ENCODE measurements at places on chromosomes 1 and 21. TPM values are rescaled to one million over a fixed set of nuclear protein-coding genes. Genes with fewer than 3 reads are reported as not detected.
A peak's percentile ranks its signal among the peaks of the same experiment; 100 is the strongest.

CCDC24 gene
- 5.4 TPM for total RNA-seq

DNA sequence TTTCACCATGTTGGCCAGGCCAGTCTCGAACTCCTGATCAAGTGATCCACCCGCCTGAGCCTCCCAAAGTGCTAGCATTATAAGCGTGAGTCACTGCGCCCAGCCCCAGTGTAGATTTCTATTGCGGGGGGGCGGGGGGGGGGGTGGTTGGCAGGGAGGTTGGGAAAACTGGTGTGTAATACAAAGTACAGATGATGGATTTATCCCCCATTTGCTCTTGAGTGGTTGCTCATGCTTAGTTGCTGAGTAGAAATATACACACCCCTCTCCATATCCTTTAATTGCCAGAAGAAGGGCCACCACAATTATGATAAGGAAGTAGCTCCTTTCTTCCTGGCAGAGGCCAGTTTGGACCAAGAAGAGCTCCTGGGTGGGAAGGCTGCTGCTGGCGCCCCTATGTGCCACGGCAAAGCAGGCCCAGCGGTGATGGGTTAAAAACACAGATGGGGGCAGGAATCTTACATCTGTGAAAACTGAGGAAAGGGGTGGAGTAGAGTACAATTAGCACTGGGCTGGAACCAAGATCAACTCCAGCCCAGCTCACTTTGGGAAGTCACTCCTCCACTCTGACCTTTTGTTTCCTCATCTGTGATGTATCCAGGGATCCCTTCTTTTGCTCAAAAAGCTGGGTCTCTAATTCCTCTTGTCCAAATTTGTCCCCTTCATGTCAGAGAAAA, 55.2 kb downstream of the MRPL37 start:
- DNase-seq: no peak

- no peak for DNase-seq
These were observed 13.6 kb upstream of the DDX59 start for GRCh38 chr1:200683298-200683697.

TMEM82 gene
- total RNA-seq: not detected

SLC35F3 gene
- total RNA-seq: not detected

RBP7 gene
- 15.2 TPM for total RNA-seq

DNA sequence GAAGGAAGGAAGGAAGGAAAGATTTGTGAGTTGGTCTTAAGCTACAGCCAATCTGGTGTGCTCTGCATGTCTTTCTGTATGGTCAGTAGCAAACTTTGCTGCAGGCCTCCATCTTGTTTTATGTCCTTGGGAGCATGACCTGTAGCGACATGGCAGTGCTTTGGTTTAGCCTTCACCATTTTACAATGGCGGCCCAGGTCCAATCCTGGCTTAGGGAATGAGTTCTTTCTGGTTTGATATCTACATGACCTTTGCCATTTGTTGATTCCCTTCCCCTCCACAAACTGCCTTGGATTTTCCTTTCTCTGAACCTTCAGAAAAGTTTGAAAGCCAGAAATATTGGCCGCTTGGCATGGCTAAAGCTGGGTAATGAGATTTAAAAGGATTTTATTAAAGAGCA, 30.5 kb upstream of the TSPEAR start:
- peak; percentile 9 for DNase-seq

DNA sequence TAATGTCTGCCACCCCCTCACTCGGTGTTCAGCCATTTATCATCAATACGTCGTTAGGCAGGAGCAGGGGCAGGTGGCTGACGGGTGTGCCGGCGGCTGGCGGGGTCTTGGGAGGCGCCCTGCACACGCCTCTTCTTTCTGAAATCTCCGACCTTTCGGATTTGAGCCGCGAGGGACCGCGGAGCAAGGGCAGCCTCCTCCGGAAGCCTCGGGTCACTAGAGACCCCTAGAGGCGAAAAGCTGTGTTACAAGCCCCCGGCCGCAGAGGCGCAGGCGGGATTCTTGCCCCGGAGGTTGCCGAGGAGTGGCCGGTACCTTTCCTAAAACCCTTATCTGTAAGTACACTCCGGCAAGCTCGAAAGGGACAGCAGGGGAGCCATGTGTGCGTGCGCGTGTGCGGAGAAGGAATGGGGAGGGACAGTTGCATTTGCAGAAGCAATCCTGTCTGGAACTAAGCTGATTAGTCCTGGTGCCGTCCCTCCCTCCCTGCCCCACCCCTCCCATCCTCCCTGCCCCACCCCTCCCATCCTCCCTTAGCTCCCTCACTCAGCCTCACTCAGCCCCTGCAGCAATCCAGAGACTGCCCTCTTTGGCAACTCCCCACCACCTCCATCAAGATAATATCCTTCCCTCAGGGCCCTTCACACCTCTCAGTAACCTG, 11.0 kb downstream of the BRINP2 start:
- peak; percentile 77 for DNase-seq

DNA sequence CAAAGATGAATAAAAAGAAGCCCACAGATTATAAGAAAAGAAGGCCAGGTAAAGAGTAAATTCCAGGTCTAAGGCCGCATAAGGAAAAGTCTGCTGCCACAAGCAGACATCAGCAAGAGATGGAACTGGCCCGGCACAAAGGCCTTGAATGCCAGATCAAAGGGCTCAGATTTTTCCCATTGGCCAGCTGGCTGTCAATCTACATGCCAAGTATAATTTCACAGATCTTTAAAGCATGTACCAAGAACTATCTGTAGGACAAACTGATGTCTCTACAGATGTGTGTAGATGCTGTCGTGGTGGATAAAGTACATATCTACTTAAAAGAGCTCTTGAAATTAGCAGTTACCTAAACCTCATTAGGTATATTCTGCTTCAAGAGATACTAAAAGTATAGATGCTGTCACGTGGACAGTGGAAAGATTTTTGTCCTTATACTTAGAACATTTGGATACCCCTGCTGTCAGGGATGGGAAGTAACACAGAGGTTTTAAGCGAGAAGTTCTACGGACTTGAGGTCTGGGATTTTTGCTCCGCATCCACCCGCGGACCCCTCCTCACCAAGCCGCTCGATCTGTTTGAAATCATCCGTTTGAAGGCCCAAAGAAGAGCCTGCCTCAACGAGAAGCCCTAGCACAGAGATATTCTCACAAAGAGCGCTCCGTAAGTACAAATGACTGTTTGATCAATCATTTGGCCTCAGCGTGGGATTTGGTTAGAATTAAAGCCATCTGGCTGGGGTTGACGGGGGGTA, 10.1 kb downstream of the GLIS1 start:
- no peak for DNase-seq

- DNase-seq: no peak
These were observed 21.5 kb downstream of the NPHP4 start for GRCh38 chr1:5970610-5971273.

- no peak for DNase-seq
These were observed 2.9 kb upstream of the RBBP5 start for GRCh38 chr1:205124726-205125125.

KDM5B gene
- 67.9 TPM for total RNA-seq

DNA sequence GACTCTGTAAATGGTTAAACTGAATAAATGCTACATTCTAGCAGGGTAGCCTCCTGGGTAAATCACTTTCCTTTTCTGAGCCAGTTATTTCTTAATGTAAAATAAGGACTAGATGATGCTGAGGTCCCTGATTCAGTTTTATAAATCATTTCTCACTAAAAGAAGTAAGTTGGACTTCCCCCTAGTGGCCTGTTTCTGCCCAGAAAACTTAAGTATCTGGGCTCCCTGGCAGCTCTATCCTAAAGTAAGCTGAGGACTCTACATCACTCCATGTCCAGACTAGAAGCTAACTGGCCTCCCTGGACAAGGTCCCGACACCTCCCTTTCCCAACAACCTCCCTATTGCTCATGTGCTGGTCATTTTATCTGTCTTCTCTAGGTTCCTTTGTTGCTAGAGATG, 3.0 kb downstream of the GPN2 start:
- DNase-seq: no peak

OVAAL gene
- total RNA-seq: not detected

DNA sequence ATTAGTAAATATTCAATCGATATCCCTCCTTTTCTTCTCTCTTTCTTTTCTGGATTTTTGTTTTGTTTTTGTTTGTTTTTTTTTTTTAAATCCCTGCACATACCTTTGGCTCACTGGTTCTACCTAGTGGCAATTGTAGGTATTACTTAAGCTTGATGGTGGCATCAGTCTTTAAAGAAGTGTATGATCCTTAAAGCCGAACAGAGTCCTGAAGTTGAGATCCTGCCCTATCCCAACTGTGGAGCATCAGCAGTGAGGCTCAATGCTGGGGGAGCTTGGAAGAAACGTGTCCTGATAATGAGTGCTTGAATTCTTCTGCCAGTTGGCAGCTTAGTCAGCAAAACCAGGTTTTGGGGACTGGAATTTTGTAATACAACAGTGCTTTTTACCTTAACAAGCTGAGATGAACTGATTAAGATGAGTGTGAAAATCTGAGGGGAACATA, 60.8 kb downstream of the FASLG start:
- no peak for DNase-seq

DNA sequence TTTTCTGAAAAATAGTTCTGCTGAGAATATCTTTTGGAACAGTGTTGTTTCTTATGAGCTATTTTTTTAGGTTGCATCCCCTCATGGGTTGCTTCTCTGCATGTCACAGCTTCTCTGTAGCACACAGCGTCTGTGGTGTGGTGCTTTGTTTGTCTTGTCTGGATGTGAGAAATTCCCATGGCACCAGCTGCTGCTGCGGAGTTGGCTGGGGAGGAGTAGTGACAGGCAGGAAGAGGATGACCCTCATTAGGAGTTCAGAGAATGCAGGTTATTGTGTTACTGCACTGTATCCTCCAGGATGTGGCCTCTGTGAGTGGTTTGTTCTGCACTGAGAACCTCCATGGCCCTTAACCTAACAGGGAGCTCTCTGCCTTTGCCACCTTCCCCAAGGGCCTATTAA, 64.8 kb downstream of the TSEN15 start:
- no peak for DNase-seq

- DNase-seq: no peak
These were observed 62.8 kb upstream of the NGF start for GRCh38 chr1:115400891-115401290.

DNA sequence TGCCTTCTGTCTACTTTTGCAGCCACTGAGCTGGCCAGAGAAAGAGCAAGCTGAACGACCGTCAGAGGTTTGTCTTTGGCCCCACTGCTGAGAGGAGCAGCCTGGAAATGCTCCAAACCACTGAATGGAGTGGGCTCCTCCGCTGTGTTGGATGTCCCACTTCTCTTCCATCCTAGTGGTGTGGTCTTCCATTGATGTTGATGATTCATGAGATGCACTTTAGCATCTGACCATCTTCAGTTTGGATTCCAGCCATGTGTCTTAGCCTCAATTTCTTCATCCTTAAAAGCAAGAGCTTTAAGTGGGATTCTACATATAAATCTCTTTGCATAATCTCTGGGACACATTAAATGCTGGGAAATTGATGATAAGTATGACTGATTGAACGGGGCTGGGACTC, 276.9 kb downstream of the SIPA1L2 start:
- no peak for DNase-seq

DNA sequence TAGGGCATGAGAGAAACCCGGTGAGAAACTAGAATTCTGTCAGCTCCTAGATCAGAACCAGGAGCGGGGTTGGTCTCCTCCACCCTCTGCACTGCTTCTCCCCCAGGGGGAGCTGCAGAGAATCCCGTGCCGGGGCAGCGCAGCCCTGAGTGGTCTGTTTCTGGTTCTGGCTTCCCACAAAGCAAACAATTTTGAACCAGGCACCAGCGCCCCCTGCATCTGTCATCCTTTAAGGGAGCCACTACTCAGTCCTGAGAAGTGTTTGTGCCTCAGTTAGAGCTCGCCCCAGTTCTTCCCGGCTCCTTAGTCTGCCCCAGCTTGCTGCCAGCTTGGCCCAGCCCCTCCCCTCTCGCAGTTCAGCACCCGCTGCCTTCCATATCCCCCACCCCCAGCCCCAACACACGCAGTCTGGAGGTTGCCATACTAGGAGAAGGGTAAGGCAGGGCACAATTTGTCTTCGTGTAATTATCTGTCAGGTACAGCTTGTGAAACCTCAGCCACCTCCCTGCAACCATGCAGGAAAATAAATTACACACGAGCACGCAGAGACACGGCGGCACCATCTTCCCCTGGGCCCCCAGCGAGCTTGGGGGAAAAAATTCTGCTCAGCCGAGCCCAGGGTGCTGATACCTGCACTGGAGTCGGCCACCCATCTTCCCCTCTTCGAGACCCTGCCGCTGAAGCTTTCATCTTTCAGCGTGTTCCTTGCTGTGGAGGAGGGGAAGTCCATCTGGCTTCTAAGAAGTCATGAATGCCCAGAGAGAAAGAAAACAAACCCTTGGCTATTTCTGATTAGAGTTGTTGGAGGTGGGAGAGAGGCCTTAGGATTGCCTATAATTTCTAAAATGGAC, 62.6 kb upstream of the CD1D start:
- peak; percentile 73 for DNase-seq

GRCh38 chr1:206537141-206537540, 29.8 kb downstream of the RASSF5 start:
- DNase-seq: peak; percentile 42

DNA sequence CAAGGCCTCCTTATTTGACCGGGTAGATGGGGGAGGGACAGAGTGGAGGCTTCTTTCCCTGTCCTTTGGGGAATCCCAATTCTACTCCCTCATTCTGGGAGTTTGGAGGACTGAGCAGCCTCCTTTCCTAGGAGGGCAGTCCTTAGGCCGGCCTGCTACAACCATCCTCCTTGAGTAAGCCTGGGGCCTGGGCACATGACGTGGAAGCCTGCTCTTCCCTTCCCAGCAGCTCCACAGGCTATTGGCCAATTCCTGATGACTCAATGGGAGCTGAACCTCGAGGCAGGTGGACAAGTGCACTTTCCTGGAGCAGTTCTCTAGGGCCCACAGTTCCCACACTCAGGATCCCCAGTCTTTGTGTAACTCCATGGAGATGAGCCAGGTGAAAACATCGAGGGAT, 3.1 kb downstream of the KCNA10 start:
- no peak for DNase-seq

- DNase-seq: no peak
These were observed 2.4 kb upstream of the SNRPE start for GRCh38 chr1:203858975-203859374.

- no peak for DNase-seq
These were observed 31.8 kb downstream of the SIPA1L2 start for GRCh38 chr1:232598133-232598532.

DNA sequence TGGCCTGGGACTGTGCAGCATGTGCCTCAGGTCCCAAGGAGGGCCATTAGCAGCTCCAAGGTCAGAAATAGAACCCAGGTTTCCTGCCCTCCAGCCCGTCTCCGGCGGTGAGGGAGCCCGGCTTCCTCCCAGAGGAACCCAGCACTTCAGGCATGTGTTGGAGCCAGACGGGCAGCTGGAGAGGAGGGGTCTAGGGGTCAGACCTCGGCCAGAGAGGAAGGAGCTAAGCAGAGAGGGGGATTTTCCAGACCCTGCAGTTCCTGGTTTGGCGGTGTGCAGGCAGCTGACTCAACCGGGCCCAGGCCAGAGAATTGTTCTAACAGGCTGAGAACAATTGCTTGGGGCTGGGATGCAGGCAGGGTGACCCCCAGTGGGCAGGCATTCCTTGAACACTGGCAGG, 37.1 kb downstream of the HSPG2 start:
- no peak for DNase-seq

- no peak for DNase-seq
These were observed 19.0 kb downstream of the DHRS3 start for GRCh38 chr1:12598974-12599373.

GRCh38 chr1:20271498-20272400, 18.9 kb upstream of the VWA5B1 start:
- DNase-seq: no peak

- no peak for DNase-seq
These were observed 27.8 kb downstream of the CBR1 start for GRCh38 chr21:36097427-36098181.
